Activated CD8-positive, alpha-beta memory T cell treated with anti-CD3 and anti-CD28 coated beads for 4 hours (primary cell): ENCODE measurements at places on chromosomes 1 and 21.

DNA sequence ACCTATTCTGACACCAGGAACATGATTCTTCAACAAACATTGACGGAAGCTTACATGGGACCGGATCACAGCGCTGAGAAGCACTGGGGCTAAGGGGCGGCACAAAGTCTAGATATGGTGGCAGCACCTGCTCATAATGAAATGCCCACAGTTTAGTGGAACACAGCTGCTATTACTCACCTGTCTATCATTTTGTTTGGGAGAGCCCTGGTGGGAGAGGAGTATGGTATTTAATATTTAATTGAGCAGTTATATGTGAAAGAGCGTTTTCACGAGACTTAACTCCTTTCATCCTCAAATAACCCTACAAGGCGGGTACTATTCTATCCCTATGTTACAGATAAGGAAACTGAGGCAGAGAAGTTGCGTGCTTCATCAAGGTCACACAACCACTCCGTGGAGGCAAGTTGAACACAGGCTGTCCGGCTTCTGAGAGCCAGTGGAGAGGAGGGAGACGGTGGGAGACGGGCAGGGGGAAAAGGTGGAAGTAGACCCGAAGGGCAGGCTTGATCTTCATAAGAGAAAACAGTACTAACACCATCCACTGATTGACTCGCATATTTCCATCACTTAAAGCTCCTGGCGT lies 790 bp upstream of the TSNAX start:
- no peak for DNase-seq

- no peak for DNase-seq
Observed at GRCh38 chr21:15014221-15014620, 50.6 kb downstream of the NRIP1 start.

GRCh38 chr1:94014635-94015488 lies 105.6 kb upstream of the GCLM start:
- no peak for DNase-seq

GRCh38 chr1:227372726-227373130 lies 54.4 kb upstream of the CDC42BPA start:
- no peak for DNase-seq

DNA sequence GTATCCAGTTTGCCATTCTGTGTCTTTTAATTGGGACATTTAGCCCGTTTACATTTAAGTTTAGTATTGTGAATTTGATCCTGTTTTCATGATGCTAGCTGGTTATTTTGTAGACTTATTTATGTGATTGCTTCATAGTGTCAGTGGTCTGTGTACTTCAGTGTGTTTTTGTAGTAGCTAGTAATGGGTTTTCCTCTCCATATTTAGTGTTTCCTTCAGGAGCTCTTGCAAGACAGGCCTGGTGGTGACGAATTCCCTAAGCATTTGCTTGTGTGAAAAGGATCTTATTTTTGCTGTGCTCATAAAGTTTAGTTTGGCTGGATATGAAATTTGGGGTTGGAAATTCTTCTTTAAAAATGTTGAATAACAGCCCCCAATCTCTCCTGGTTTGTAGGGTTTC lies 69.2 kb upstream of the PDC start:
- no peak for DNase-seq

DNA sequence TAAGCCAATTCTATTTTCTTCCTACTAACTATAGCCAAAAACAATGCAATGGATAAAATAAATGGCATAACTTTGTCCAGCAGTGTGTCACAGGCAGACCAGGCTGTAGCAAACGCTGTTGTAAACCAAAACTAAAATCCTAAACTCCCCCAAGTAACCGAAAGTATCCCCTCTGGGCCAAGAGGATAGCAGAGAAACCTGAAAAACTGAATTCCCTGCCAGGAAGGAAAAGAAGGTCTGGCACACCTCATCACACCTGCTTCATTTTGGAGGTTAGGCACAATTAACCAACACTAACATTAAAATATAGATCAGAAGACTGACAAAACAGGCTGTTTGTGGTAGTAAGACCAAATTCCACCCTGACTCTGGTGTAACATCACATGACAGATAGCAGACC lies 356.8 kb upstream of the C1orf87 start:
- no peak for DNase-seq

DNA sequence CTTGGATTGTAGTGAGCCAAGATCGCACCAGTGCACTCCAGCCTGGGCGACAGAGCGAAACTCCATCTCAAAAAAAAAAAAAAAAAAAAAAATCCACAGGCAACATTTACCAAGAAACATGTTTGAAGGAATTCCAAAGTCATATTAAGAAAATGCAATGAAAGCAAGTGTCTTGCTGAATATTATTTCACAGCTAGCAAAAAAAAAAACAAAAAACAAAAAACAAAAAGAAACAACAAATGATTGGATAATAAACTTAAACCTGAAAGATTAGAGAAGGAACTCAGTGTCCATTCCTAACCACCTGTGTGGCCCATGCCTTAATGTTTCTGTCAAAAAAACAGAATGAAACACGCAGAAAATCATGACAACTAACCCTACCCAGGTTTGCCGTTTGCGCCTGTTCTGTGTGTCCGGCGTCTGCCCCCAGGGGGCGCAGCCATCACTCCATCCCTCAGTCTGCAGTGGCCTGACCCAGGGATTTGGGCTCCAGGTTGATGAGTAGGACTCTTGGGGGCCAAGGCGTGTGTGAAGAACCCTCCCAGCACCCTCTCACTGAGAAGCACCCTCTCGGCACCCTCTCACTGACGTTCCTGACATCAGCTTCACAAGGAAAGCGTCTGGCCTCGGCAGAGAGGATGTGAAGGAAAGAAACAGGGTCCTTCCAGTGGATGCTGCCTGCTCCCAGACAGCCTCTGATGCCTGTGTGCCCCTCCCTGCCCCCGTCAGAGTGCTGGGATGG lies 19.2 kb upstream of the PTTG1IP start:
- DNase-seq = peak; percentile 57

GRCh38 chr1:236568285-236568894 lies 35.9 kb downstream of the HEATR1 start:
- no peak for DNase-seq

GRCh38 chr1:96588416-96588995 lies 133.1 kb upstream of the PTBP2 start:
- no peak for DNase-seq

GRCh38 chr1:147225193-147225730 lies at the start of gene FMO5:
Gene FMO5 (minus strand): TSS chr1:147225339. CDS start chr1:147225029, 310 bp downstream.
- DNase-seq = no peak

GRCh38 chr1:108345776-108346531 lies 102.1 kb upstream of the NBPF4 start:
- DNase-seq = no peak

GRCh38 chr1:66246351-66247269 lies 287.3 kb upstream of the SGIP1 start:
- no peak for DNase-seq

DNA sequence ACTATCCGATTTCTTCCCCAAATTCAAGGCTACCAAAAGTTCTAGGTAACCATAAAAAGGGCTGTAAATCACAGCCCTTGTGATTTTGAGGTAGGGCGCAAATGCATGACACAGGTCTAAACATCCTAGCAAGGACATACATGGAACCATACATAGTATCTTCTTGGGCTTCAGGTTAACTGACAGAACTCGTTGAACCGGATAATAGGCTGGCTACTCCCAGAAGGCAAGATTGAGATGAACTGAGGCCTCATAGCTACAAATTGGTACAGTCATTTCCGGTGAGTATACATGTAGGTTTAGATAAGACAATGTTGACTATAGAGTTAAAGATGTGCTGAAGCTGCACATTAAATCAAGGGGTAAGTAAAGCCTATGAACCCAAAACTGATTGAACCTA lies 27.3 kb upstream of the TP53BP2 start:
- no peak for DNase-seq

GRCh38 chr21:44845418-44846223 lies 27.8 kb upstream of the SUMO3 start:
- no peak for DNase-seq

DNA sequence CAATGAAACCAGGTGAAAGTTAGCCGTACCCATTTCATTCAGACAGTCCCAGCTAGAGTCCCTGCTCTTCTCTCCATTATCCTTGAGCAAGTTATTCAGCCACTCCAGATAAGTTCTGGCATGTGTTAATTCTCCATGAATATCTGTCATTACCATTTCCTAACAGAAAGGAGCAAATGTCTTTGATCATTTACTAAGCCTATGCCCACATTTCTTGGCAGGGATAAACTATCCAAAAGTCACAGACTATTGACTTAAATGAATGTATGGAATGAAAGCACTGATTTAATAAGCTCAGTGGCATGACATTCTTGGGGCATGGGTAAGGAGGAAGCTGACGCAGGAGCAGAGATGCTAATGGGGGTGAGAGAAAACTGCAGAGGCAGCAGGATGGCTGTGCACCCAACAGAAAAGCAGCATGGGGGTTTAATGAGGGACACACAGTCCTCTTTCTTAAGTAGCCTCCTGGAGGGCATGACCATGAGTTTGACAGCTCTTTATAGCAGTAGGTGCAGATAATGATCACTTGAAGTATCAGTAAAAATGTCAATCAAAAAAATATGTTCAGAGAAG lies 17.6 kb upstream of the DHCR24 start:
- no peak for DNase-seq

GRCh38 chr1:237124856-237125462 lies 83.0 kb downstream of the RYR2 start:
- no peak for DNase-seq

DNA sequence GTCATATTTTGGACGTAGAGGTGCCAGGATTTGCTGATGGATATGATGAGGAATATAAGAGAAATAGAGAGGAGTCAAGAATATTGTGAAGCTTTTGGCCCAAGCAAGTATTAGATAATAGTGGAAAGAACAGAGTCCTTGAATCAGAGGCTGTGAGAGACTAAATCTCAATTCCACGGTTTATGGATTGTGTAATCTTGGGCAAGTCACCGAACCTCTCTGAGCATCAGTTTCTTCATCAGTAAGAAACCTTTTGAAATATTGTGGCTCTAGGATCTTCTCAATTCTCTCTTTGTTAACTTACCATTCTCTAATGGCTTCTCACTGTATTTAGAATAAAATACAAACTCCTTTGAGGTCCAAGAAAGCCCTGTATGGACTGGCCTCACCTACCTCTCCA lies 77.6 kb downstream of the RPS6KA1 start:
- no peak for DNase-seq

- no peak for DNase-seq
Observed at GRCh38 chr1:8889925-8890785, 11.7 kb upstream of the ENO1 start.

- DNase-seq = no peak
Observed at GRCh38 chr1:72954943-72955342, 672.6 kb upstream of the NEGR1 start.

DNA sequence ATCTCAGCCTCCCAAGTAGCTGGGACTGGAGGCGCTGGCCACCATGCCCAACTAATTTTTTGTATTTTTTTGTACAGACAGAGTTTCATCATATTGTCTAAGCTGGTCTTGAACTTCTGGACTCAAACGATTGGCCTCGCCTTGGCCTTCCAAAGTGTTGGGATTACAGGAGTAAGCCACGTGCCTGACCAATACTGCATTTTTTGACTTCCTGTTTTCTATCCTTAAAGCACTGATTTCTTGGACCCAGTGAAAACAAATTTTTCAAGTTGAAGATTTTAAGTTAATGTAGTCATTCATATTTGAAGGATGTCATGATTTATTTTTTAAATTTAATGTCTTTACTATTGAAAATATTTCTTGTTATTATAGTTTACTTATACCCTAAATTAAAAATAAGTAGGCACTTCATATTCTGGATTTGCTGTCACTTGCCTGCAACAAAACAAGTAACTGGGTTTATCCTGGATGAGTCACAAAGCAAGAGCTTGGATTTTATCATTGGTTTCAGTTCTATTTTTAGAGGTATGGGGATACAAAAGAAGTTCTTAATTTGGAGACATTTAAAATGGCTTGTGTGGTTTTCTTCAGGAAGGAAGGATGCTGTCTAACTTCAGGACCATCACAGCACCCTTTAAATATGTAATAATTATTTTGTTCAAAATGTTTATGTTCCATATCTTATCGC lies 2.2 kb upstream of the VPS45 start:
- no peak for DNase-seq

GRCh38 chr1:111563619-111564018 lies 56.0 kb upstream of the RAP1A start:
- no peak for DNase-seq

- no peak for DNase-seq
Observed at GRCh38 chr1:36128126-36128904, 3.3 kb upstream of the COL8A2 start.

DNA sequence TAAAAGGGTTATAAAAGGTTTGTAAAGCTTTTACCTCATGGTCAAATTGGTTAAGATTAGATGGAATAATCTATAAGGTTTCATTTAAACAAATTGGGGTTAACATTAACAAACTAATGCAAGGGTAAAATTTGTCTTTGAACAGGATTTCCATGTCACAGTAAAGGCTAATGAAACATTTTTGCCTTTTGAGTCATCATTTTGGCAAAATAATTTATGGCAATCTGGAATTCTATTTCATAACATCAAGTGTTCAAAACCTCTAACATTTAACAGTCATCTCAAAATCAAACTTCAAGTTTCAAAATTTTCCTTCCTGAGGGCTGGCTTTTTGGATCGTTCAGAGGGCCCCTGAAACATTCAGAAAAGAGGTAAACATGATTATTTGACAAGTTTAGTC lies 6.6 kb upstream of the CD46 start:
- no peak for DNase-seq

GRCh38 chr1:95730986-95731385 lies 497.0 kb downstream of the RWDD3 start:
- no peak for DNase-seq

GRCh38 chr21:42088148-42088547 lies 17.0 kb downstream of the UMODL1 start:
- no peak for DNase-seq

DNA sequence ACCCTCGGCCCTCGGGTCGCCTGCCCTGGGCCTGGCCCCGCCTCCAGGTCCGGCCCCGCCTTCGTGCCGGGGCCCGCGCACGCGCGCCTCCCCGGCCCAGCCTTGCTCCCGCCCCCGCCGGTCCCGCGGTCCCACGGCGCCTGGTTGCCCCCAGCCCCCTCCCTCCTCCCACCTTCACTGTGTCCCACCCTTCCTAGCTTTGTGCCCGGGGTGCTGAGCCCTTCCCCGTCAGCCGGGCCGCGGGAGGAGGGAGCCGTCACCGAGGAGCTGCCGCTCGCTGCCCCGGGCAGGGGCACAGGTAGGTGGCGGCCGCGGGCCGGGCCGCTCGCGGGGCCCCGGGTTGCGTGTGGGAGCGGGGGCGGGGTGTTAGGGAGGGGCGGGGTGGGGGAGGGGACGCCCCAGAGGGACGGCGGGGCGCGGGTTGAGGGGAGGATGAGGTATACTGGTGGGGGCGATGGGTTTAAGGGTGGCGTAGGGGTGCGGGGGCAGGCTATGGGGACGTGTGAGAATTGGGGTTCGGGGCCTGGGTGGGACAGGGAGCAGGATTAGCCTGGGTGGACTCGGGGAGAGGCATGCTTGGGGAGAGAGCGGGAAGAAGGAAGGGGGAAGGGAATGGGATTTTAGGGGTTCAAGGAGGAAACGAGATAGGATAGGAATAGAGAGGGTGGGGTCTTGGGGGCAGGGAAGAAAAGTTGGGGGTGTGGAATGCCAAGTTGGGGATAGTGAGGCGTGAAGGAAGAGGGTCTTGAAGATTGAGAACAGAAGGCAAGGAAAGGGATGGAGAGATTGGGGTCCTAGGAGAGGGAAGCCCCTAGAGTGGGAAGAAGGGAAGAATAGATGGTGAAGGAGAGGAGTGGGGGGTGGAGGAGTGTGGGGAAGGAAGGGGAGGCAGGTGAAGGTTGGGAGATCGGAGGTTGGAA lies at the start of gene LRRC42:
Gene LRRC42, plus strand, starts transcription at position 99 of the 920 bp plus-strand sequence. CDS start 5,650 bp downstream, outside the sequence.
- no peak for DNase-seq
